ENCODE measurements at places on chromosomes 12 and 14.

DNA sequence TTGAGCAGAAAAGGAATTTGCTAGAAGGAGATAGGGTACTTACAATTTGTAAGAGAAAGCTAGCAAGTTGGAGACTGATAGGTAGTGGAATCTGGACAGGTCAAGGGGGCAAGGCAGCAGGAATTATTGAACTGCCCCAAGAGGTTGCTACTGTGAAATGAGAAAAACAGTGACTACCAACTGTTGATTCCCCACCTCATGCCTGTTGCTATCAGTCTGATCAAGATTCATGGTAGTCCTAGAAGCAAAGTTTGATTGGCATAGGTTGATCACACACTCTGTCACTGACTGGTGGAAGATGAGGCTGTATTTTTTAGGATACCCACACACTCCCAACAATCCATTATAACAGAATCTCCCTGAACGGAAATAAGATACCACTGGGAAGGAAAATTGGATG lies 89.4 kb upstream of the IGF1 start:
- no peak for DNase-seq

DNA sequence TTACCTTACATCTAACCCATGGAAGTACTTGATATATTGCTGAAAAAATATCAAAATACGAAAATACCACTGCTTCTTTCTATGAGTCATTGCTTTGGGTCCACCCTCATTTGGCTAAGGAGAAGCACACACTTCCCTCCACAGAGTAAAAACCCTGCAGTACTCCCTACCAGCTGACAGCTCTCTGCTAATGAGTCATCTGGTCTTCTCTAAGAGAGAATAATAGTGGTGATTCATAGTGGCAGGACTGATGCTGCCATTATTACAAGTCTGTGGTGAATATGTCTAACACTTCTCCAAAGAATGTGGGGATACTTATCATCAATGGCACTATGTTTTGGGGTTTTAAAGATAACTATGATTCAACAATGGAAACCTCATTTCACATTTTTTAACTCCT lies 90.7 kb downstream of the PPFIA2 start:
- no peak for DNase-seq

GRCh38 chr12:68620519-68621471 lies 10.1 kb downstream of the RAP1B start:
- DNase-seq, result no peak

- DNase-seq, result no peak
Observed at GRCh38 chr14:95018821-95019220, 138.5 kb downstream of the DICER1 start.

DNA sequence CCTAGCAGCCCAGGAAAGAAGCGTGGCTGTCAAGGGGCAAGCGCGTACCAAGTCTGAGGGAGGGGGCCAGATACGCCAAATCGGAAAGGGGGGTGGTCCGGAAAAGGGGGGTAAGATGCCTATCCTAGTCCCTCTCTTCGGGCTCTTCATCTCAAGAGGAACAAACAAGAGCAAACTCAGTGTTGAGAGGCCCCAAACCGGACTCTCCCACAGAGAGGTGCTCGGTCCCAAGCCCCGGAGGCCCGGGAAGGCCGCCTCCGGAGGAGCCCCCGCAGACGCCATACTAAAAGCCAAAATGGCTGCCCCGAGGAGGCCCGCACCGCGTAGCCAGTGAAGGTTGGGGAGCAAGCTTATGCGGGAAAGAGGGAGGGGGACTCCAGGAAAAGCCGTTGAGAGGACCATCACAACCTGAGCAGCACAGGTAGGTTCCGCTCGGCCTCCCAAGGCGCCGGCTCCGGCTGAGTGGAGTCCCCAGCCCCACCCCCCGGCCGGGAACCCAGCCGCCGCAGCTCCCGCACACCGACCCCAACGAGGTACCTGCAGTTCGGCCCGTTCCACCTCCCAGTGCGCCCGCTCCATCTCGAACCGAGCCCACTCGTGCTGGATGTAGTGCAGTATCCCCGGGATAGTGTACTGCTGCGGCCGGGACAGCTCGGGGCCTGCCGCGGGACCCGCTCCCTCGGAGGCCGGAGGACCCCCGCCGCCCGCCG lies at the start of gene AP4S1:
Gene AP4S1 (plus strand): TSS at position 283 of the 710 bp plus-strand sequence. CDS start 40,548 bp downstream, outside the sequence.
- DNase-seq, result peak; percentile 39

DNA sequence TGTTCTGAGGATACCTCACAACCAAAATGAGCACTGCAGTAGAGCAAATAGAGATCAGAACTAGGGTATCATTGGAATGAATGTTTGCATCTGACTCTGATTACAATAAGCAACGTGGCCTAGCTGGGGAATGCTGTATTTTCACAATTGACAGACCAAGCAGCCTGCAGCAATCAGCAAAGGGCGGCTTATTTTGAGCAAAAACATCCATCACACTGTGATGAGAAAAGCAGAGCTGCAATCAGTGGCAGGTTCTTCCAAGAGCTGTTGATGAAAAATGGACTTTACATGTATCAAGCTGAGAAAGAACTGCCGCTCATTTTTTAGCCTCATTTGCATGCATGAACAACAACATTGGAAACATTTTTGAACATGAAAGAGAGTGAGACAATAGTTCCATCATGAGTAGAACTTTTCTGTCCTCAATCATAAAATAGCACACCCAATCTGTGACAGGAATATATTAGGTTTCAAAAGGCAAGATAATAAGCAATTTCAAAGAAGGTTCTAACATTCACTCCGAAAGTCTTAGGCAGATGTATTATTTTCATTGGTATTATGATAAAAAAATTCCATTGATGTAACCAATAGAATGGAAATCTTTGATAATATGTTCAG lies 249.7 kb upstream of the FBXO33 start:
- DNase-seq, result no peak

DNA sequence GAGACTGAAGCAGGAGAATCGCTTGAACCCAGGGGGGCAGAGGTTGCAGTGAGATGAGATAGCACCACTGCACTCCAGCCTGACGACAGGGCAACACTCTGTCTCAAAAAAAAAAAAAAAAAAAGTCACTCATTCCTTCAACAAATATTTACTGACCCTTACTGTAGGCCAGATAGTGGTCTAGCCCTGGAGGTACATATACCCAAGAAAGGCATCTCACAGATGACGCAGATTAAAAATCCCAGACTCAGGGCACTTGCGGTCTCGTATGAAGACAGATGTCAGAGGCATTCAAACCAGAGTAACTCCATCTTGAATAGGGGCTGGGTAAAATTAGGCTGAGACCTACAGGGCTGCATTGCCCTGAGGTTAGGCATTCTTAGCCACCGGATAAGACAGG lies 44.8 kb downstream of the CLMN start:
- no peak for DNase-seq
